ENCODE measurements at places on chromosomes 6 and 20. TPM values are rescaled to one million over a fixed set of nuclear protein-coding genes. Genes with fewer than 3 reads are reported as not detected.

GRCh38 chr6:1255636-1256365 lies 56.1 kb upstream of the FOXQ1 start:
- DNase-seq, result no peak

- no peak for DNase-seq
Observed at GRCh38 chr20:20085812-20086211, 33.5 kb downstream of the CFAP61 start.

Gene CFB
- total RNA-seq, result 133 TPM

DNA sequence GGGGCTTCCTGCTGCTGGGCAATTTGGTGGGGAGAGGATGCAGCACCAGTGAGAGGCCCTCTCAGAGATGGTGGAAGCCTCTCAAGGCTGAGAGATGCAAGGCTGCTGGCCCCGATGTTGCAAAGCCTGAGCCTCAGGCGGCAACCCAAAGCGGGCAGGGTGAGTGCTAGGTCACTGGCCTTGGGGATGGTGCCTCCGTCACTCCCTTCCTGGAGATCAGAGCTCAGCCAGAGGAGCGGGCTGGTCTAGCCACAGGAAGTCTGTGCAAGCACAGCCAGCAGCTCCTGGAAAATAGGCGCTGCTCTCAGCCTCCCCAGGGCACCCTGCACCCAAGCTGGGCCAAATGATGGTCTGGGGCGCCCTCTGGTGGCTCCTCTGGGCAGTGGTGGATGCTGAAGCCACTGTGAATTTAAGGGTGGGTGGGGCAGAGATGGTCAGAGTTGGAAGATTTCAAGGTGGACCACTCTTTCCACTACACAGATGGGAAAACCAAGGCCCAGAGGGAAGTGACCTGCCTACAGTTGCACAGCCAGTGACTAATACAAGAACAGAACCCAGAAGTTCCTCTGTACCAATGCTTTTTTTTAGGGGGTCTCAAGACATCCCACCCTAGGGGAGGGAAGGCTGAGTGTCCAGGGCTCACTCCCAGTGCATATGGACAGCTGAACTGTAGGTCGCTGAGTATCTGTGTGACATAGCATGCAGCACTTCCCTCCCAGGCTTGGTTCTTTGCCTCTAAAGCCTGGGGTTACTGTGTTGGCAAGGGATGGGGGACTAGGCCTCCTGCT lies 20.8 kb downstream of the C20orf203 start:
- peak; percentile 85 for DNase-seq

GRCh38 chr6:130517444-130517931 lies 151.7 kb downstream of the TMEM200A start:
- DNase-seq, result no peak

DNA sequence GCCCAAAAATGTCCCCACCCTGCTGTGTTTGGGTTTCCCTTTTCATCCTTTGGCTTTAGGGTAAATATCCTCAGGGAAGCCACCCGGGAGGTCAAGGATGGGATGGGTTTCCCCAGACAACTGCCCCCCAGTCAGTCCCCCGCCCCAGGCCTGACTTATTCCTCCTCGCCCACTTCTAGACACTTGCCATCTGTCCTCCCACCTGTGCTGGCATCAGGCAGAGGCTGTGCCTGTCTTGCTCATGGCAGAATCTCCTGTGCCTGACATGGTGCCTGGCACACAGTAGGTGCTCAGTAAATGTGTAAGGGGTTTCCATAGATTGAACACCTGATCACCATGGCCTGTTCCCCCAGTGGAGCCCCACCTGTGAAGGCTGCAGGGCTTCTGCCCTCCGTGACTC lies 141.8 kb downstream of the PHACTR3 start:
- no peak for DNase-seq

- no peak for DNase-seq
Observed at GRCh38 chr6:166476061-166476591, 93.4 kb upstream of the MPC1 start.

DNA sequence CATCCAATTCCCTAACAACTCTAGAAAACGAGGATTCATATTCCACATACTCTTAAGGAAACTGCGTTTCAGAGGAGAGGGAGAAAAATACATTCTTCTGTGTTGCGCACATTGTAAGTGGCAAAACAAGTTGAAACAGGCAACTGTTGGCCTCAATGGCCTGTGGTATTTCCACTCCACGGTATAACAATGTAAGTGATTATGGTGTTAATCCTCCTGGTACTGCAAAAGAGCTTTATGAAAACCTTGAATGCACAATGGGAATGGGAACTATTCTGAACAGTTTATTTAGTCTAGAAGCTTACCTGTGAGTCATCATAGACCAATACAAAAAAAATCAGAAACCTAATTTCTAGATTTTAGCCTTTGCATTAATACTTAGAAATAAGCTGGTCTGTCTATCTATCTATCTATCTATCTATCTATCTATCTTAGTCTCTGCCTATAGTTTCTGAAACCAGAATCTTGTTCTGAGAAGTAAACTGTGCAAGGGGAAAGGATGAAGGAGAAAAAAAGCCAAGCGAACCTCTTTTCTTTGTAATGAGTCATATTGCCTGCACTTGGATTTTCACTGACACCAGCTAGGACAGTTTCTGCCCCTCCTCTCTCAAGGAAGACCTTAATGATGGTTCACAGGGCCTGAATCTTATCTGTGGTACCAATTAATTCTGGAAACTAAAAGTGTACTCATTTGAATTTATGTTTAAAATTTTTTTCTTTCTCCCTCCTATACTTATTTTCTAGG lies 101.5 kb downstream of the RNF144B start:
- DNase-seq, result no peak

- DNase-seq, result no peak
Observed at GRCh38 chr20:16368645-16369292, 204.5 kb downstream of the KIF16B start.

Gene DUSP15
- 3.7 TPM for total RNA-seq

- DNase-seq, result no peak
Observed at GRCh38 chr6:7811441-7811840, 85.5 kb downstream of the BMP6 start.

- no peak for DNase-seq
Observed at GRCh38 chr6:166492092-166492741, 94.3 kb downstream of the RAMACL start.

GRCh38 chr20:51463560-51463959 lies 79.0 kb downstream of the NFATC2 start:
- DNase-seq, result no peak

DNA sequence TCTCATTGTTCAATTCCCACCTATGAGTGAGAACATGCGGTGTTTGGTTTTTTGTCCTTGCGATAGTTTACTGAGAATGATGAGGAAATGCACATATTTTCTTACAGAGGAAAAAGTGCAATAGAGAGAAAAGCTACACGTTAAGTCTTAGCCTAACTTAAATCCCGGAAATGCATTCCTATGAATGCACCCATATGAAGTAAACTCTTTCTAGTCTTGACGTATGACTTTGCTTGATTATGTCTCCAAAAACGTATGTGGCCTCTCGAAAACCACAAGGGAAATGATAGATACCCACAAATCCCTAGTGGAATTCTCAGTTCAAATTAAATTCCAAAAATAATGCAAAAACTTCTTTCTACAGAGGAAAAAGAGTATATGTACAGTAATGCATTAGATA lies 90.7 kb upstream of the SASH1 start:
- no peak for DNase-seq

Gene MCHR2
- not detected for total RNA-seq

DNA sequence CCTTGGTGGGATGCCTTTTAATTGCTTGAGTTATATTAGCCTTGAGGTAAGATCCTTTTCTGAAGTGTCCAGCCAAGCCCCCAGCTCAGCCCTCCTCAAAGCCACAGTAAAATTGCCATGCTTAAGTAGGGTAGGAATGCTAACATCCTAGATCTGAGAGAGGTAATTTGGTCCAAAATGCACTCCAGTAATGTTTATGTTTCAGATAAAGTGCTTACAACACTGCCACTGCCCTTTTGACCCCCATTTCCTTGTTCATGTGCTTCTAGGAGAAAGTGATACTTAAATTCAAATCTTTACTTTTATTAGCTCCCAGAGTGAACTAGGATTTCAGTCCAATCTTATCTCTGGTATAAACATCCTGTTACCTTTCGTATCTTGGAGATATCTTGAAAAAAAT lies 318.0 kb downstream of the BMP2 start:
- DNase-seq, result no peak

Gene LY6G6F
- total RNA-seq, result not detected

Gene COL21A1
- total RNA-seq, result 1.2 TPM

DNA sequence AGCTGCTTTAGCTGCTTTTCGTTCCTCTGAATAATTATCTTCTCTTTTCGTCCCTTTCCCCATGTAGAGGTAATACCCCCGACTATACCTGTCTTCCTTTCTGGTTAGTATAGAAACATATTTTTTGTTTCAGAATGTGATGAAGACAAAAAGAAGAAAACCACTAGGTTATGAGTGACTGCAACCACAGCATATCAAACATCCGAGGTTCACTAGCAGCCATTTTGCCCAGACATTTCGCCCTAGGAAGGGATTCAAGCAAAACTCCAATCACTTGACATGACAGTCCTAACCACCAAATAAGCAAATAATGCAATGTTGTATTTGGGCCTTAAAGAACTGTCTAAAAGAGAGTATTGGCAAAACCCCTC lies 9.4 kb downstream of the SNX5 start:
- no peak for DNase-seq

DNA sequence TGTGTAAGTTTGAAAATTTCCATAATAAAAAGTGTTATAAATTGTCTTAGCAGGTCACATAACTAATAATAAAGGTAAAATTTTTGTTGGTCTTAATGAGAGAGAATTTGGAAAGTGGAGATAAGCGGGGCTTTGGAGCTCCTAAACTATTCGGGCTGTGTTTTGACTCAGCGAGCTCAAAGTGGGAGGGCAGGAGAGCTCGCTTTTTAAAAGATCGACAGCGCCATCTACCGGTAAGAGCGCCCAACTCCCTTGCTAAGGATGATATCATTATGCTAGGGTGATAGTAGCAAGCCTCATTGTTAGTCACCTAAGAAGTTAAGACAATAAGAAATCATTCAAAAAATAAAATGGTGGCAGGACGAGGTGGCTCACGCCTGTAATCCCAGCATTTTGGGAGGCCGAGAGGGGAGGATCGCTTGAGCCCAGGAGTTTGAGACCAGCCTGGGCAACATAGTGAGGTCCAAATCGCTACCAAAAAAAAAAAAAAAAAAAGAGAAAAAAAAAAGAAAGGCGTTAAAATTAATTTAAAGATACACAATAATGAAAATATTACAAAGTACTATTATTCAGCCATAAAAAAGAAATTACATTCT lies 24.8 kb downstream of the C6orf15 start:
- peak; percentile 87 for DNase-seq

- DNase-seq, result no peak
Observed at GRCh38 chr6:11432713-11433450, 104.7 kb upstream of the TMEM170B start.

DNA sequence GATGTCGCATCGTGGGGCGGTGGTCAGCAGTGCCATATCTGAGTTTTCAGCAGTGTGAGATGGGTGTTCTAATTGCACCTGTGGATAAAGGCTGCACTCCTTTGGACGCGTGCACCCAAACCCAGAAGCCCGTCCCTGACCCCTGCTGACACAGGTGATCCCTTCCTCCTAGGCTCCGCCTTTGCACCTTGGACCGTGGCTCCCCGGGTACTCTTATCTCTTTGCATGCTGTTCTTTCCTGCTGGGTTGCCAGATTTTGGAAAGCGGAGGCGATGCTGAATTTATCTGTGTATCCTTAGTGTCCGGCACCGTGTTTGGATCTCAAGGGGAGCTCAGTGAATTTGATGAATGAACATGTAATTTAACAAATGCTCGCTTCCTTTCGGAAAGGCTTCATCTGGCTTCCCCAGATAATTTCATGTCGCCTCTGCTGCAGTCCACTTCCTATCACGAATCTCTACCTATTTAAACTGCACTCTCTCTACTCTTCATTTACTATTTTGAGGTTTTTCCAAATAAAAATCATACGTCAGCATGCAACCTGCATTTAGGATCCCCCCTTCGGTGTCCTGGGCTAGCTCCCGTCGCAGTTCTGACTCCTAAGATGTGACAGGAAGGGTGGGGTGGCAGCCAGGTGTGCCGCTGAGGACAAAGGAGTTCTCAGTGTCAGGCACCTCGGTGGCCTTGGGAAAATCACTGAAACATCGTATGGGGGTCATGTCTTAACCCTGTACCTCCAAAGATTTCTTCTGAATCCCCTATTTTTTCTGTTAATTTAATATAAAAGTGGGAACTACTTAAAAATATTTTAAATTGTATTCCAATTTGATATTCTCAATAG lies 753 bp upstream of the PERP start:
- DNase-seq, result no peak

Gene HECA
- 46.6 TPM for total RNA-seq

Gene CGAS
- total RNA-seq, result 11.0 TPM

Gene SLC17A1
- not detected for total RNA-seq

- no peak for DNase-seq
Observed at GRCh38 chr20:35226126-35226883, at the start of gene MMP24. Gene MMP24, plus strand, starts transcription at chr20:35226690. Its CDS starts 49 bp downstream, at chr20:35226739.

Gene SLPI
- 205 TPM for total RNA-seq

- no peak for DNase-seq
Observed at GRCh38 chr20:46169245-46170171, 51.4 kb downstream of the CD40 start.

DNA sequence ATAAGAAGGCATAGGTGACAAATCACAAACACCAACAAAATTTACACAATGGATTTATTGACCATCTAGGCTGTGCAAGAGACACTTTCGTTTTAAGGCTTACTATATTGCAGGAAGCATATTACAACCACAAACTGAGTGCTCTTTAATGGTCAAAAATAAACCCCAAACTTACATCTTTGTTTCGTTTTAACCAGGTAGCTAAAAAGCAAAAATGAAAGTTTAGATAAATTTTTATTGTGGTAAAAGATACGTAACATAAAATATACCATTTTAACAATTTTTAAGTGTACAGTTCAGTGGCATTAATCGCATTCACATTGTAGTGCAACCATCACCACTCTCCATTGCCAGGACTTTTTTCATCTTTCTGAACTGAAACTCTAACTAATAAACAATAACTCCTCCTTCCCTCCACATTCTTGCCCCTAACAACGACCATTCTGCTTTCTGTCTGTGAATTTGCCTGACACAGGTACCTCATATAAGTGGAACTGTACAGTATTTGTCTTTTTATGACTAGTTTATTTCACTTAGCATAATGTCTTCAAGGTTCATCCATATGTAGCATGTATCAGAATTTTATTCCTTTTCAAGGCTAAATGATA lies 32.3 kb upstream of the DUSP22 start:
- DNase-seq, result no peak

DNA sequence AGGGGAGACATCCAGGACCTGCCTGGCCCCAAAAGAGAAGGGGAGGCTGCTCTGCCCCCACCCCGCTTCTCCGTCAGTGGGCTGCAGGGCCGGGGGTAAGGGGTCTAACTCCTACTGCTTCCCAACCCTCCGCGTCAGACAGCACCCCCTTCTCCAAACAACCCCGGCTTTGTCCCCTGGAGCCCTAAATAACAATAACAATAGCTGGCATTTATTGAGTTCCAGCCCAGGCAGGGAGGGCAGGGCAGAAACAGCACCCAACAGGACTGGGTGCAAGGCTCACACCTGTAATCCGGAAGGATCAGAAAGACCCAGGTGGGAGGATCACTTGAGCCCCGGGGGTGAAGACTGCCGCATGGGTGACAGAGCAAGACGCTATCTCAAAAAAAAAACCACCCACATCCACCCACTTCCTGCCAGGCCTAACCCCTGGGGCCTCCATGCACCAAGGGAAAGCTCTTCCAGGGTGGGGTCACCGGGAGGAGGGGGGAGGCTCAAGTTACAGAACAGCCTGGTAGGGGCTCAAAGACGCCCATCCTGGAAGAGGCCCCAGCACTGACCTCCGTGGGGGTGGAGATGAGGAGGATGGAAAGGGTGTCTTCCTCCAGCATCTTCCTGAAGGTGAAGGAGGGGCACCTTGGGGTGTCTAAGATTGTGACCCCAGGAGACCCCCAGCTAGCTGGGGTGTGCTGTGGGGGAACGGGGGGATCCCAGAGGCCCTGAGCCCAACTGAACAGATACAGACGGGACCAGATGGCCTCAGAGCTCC lies 1.3 kb upstream of the FNDC11 start:
- no peak for DNase-seq
